ENCODE measurements at places on chromosomes 12 and 14.

- peak; percentile 22 for DNase-seq
Observed at GRCh38 chr14:78202976-78203375, 32.8 kb downstream of the NRXN3 start.

GRCh38 chr14:65281991-65282895, 130.3 kb upstream of the FUT8 start:
- no peak for DNase-seq

GRCh38 chr14:99093532-99094517, 178.2 kb downstream of the BCL11B start:
- DNase-seq = no peak

DNA sequence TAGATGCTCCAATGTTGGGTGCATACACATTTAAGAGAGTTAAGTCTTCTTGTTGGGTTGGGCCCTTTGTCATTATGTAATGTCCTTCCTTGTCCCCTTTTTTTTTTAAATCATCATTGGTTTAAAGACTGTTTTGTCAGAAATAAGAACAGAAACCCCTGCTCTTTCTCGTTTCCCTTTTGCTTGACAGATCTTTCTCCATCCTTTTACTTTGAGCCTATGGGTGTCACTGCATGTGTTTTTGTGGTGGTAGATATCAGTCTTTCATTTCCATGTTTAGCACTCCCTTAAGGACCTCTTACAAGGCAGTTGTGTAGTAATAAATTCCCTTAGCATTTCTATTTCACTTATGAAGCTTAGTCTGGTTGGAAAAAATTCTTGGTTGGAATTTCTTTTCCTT, 47.4 kb downstream of the RTN1 start:
- no peak for DNase-seq

- peak; percentile 61 for DNase-seq
Observed at GRCh38 chr14:67943947-67944346, 124.4 kb downstream of the RAD51B start.

DNA sequence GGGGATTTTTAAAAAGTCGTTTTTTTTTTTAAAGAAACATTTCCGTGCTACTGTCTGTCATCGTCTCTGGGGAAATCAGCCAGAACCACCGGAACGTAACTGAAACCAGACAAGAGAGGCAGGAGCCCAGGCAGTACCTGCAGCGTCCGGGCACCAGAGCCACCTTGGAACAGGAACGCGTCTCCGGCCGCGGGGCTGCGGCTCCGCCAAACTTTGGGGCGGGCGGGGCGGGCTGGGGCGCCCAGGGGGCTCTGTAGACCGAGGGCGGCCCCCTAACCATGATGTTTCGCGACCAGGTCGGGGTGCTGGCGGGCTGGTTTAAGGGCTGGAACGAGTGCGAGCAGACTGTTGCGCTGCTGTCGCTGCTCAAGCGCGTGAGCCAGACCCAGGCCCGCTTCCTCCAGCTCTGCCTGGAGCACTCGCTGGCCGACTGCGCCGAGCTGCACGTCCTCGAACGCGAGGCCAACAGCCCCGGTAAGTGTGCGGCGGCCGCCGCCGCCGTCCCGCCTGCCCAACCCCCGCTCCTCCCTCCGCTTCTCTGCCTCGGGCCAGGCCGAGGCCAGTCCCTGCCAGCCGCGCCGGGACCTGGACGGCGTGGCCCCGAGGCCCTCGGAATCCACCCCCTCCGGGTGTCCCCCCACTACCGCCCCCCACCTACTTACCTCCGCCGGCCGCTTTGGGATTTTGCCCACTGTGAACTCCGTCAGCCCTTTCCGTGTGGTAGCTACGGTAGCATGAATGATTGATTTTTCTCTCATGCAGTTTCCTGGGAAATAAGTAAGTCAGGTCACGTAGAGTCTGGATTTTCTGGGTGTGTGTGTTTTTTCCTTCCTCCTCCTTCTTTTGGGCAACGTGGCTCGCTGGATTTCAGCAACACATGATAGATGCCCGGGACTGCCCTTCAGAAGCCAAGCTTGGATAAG, 972 bp downstream of the SAMD4A start:
- peak; percentile 71 for DNase-seq

DNA sequence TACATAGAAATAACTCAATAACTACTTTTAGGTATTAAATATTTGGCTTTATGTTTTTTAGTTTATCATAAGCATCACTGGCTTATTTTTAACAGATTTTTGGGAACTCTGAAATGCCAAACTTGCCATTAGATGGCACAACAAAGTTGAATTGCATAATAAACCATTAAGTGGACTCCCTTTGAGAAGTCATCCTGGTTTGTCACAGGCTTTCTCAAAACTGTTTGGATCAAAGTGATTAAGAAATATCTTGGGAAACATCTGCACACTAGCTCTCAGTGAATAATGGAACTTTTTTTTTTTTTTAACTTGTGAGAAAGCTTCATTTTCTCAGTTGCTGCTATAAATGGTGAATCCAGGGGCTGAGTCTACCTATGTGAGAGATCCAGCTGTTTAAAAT, 4.3 kb downstream of the SLC16A7 start:
- DNase-seq = no peak

- no peak for DNase-seq
Observed at GRCh38 chr12:46664761-46665287, 161.0 kb downstream of the SLC38A4 start.

DNA sequence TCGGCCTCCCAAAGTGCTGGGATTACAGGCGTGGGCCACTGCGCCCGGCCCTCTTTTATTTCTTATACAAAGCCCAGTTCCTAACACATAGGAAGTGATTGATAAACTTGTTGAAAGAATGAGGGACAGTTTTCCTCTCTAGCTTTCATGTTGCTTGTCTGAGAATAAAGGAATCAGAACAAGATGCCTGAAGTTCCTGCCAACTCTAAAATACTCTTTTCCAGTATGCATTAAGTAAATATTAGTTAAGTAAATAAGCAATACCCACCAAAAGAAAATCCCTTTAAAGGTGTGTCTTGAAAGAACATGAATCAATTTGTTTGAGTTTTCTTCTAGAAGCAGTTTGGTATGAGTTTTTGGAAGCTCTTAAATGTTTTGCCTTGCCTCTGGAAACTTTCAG, 24.4 kb upstream of the CD27 start:
- no peak for DNase-seq

DNA sequence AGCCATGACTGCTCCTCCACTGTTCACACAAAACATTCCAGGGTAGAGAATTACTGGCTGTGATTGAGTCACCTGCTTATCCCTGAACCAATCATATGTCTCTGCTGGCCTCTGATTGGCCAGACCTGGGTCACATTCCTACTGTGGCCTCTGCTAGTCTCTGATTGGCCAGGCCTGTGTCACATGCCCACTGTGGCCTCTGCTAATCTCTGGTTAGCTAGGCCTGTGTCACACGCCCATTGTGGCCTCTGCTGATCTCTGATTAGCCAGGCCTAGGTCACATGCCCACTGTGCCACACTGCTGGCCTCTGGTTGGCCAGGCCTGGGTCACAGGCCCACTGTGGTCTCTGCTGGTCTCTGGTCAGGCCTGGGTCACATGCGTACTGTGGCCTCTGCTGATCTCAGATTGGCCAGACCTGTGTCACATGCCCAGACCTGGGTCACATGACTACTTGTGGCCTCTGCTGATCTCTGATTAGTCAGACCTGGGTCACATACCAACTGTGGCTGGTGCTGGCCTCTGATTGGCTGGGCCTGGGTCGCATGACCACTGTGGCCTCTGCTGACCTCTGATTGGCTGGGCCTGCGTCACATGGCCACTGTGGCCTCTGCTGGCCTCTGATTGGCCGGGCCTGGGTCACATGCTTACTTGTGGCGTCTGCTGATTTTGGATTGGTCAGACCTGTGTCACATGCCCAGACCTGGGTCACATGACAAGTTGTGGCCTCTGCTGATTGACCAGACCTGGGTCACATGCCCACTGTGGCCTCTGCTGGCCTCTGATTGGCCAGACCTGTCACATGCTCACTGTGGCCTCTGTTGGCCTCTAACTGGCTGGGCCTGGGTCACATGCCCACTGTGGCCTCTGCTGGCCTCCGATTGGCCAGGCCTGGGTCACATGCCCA, 251.6 kb downstream of the SLC15A4 start:
- DNase-seq = no peak

DNA sequence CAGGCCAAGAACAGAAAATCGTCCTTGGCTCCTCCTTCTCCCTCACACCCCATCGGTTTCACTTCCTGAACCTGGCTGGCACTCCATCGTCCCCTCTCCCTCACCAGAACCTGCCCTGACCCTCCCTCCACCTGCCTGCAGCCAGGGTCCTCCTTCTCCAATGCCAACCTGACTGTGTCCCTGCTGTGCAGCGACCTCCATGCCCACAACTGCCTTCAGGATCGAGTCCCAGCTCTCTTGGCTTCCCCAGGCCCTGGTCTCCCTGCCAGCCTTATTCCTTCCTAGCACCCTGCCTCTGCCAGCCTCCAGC, 19.8 kb downstream of the HVCN1 start:
- DNase-seq = no peak

DNA sequence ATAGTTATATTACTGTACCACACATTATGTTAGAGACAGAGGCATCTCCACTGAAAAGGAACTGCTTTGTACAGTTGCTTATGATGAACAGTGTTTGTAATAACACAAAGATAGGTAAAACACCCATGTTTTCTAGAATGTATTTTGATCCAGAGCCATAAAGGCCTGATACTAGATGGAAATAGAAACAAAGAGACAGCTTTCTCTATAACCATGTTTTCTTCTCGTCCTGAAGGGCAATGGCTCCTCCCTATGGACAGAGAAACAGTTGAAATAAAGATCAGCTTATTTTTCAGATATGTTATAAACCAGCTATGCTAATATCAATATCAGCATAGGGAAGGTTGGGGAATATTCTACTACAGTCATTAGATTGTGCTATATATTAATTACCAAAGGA, 109.2 kb downstream of the ATXN7L3B start:
- peak; percentile 28 for DNase-seq

DNA sequence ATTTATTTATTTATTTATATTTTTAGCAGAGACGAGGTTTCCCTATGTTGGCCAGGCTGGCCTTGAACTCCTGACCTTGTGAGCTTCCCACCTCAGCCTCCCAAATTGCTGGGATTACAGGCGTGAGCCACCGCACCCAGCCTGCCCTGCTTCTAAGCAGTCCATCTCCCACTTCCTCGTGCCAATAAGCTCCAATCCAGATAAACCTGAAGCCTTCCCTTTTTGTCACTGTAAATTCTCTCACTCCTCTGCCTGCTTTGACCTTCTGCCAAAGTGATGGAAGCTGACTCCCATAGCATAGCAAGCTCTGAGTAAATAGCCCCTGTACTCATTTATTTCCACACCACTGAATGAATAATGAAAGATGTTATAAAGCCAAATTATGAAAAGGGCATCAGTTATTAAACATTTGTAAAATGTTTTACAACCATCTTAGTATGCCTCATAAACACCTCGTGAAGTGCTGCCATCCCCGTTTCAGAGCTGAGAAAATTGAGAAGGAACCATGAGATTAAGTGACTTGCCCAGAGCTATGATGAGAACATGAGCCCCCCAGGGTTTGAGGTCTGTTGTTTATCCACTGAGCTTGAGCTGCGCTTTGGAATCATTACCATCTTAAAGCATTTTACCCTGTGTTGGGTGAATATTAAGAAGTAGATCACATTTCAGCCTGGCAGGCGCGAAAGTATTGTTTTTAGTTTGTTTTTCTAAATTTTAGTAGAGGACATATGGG, 30.4 kb downstream of the MANSC1 start:
- no peak for DNase-seq

- no peak for DNase-seq
Observed at GRCh38 chr12:59823567-59823966, 227.7 kb downstream of the SLC16A7 start.

DNA sequence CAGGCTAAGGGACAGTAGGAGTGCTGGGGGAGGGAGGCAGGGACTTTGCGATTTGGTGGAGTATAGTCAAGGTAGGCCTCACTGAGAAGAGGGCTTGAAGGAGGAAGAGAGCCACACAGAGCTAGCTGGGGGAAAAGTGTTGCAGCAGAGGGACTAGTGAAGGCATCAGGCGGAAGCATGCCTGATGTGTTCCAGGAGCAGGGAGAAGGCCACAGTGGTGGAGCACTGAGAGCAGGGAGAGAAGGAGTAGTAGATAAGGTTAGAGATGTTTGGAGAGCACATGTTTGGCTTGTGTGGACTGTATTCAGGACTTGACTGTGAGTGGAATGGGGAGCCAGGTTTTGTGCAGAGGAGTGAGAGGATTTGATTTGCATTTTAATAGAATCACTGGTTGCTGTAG, 9.0 kb downstream of the FRMD6 start:
- DNase-seq = no peak

GRCh38 chr14:69208666-69209065, 17.4 kb downstream of the EXD2 start:
- no peak for DNase-seq

GRCh38 chr12:12331896-12332295, 18.1 kb downstream of the MANSC1 start:
- peak; percentile 63 for DNase-seq

GRCh38 chr14:92263681-92264080, 59.3 kb upstream of the SLC24A4 start:
- no peak for DNase-seq

DNA sequence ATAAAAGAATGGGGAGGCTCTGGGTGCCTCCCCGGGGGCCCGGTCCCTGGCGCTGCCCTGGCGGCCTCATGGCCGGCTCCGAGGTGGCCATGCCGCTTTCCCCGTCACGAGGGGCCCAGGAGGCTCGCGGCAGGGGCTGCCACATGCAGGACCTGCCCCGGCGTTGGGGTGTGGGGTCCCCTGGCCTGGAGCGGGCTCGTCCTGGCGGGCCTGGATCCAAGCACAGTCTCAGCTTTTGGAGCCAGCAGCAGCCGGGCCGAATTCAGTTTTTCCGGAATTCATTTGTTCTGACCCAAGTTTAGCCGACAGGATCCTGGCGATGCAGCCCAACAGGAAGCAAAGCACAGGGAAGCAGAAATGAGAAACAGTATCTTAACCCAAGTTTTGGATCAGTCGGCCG, 26.4 kb upstream of the AEBP2 start:
- no peak for DNase-seq

GRCh38 chr14:77022236-77022852, 6.2 kb downstream of the IRF2BPL start:
- DNase-seq = peak; percentile 73

DNA sequence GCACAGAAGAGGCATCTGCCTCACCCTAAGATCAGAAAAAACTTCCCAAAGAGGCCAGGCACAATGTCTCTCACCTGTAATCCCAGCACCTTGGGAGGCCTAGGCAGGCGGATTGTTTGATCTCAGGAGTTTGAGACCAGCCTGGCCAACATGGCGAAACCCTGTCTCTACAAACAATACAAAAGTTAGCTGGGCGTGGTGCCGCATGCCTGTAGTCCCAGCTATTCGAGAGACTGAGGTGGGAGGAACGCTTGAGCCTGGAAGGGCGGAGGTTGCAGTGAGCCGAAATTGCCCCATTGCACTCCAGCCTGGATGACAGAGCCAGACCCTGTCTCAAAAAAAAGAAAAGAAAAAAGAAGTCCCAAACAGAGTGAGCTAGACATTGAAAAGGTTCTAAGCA, 4.5 kb downstream of the ZBTB1 start:
- peak; percentile 59 for DNase-seq

DNA sequence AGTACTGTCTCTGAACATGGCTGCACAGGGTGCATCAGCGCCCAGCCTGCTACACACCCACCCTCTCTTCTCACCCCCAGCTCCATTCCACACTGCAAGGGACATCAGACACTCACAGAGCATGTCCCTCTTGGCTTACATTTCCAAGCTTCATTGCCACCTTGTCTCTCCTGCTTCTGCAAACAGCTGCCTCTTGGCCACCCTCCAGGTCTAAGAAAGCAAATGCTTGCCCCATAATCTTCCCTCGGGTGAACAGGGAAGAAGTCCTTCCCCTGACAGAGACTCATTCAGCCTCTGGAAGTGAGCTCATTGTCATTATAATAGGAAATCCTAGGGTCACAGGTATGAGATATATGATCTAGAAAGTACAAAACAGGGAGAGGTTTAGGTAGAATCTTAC, 505.2 kb downstream of the RMST start:
- DNase-seq = no peak

GRCh38 chr14:75011356-75011994, 8.8 kb downstream of the EIF2B2 start:
- DNase-seq = no peak

All from trophoblast cell (in vitro differentiated cells and primary cell).